GM23248 (cell line): ENCODE measurements at places on chromosomes 16 and 17. TPM values are rescaled to one million over a fixed set of nuclear protein-coding genes. Genes with fewer than 3 reads are reported as not detected.

GRCh38 chr16:21264571-21265036 is 13.5 kb downstream of the CRYM start:
- no peaks in the 10 kb centered on the region for H3K27me3 ChIP-seq
- peak overlapping the region; percentile 17; the same call in 1 of the 2 replicates for H3K27ac ChIP-seq
- peaks cover 23% of the 10 kb centered on the region for H3K4me1 ChIP-seq
- peak; percentile 62 for DNase-seq
- no peak overlapping the region for H3K4me3 ChIP-seq
- H3K36me3 ChIP-seq, result no peaks in the 10 kb centered on the region

DNA sequence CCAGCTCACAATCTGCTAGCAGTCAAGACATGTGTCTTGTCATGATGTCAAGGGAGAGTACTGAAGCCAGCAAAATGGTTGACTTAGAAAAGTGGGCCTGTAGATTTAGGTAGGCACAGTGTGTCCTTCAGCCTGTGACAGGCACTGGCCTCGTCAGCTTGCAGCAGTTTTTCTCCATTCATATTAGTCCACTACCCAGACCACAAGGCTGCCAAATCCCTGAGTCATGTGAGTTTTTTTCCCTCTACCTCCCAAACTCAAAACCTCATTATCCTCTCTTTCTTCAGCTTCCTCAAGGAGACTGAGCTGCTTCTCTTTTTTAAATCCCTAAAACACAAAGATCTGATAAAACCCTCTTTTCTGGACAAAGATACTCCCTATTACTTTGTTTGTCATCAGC is 102.6 kb upstream of the HS3ST3A1 start:
- no peak overlapping the region for H3K4me3 ChIP-seq
- peak; percentile 86 for DNase-seq
- H3K27me3 ChIP-seq, result no peaks in the 10 kb centered on the region
- H3K27ac ChIP-seq, result peak overlapping the region; percentile 28

- H3K36me3 ChIP-seq, result no peaks in the 10 kb centered on the region
- H3K27ac ChIP-seq, result no peak overlapping the region
- no peaks in the 10 kb centered on the region for H3K27me3 ChIP-seq
- DNase-seq, result no peak
- H3K4me3 ChIP-seq, result no peak overlapping the region
- H3K4me1 ChIP-seq, result no peaks in the 10 kb centered on the region
Measured at GRCh38 chr16:30457256-30457655, 11.6 kb upstream of the SEPHS2 start.

CHST5 gene
- total RNA-seq, result 0.25 TPM in 1 of 2 replicates, not detected in the other

GRCh38 chr17:61694095-61694494 is 103.1 kb upstream of the NACA2 start:
- no peak overlapping the region for H3K27ac ChIP-seq
- no peaks in the 10 kb centered on the region for H3K27me3 ChIP-seq
- DNase-seq, result no peak
- peaks cover 4% of the 10 kb centered on the region; the same call in 1 of the 2 replicates for H3K36me3 ChIP-seq
- no peak overlapping the region for H3K4me3 ChIP-seq

AANAT gene
- not detected in 2 replicates for total RNA-seq

GRCh38 chr16:86576591-86577313 is 1.6 kb upstream of the FOXL1 start:
- H3K27ac ChIP-seq, result peak overlapping the region; percentile 86
- peaks cover 40% of the 10 kb centered on the region for H3K4me1 ChIP-seq

DNA sequence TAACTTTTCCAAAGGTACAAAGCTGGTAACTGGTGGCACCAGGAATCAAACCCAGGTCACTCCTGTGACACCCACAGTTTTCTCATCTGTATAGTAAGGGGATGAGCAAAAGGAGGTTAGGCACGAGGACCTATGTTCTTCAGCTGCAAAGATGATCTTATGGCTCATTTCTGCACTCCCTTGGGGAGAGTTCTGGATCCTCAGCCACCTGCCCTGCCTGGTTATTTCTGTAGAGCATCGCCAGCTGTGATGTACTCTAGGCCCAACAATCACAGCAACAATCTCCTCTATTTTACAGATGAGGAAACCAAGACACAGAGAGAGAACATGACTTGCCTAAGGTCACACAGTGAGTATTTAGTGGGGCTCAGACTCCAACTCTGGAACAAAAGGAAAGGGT is 5.4 kb upstream of the CPNE2 start:
- no peaks in the 10 kb centered on the region for H3K4me1 ChIP-seq
- H3K27me3 ChIP-seq, result no peaks in the 10 kb centered on the region
- no peak overlapping the region for H3K27ac ChIP-seq
- no peak overlapping the region for H3K4me3 ChIP-seq

GRCh38 chr16:20874088-20874581 is 26.0 kb downstream of the DCUN1D3 start:
- no peaks in the 10 kb centered on the region for H3K27me3 ChIP-seq
- H3K27ac ChIP-seq, result no peak overlapping the region
- peaks cover 6% of the 10 kb centered on the region; the same call in 1 of the 2 replicates for H3K36me3 ChIP-seq
- no peak overlapping the region for H3K4me3 ChIP-seq
- H3K4me1 ChIP-seq, result peaks cover 30% of the 10 kb centered on the region

GRCh38 chr17:19755821-19756510 is 7.9 kb upstream of the ALDH3A1 start:
- no peak for DNase-seq
- H3K36me3 ChIP-seq, result no peaks in the 10 kb centered on the region
- no peak overlapping the region for H3K4me3 ChIP-seq
- peaks cover 20% of the 10 kb centered on the region for H3K4me1 ChIP-seq
- no peaks in the 10 kb centered on the region for H3K27me3 ChIP-seq

DNA sequence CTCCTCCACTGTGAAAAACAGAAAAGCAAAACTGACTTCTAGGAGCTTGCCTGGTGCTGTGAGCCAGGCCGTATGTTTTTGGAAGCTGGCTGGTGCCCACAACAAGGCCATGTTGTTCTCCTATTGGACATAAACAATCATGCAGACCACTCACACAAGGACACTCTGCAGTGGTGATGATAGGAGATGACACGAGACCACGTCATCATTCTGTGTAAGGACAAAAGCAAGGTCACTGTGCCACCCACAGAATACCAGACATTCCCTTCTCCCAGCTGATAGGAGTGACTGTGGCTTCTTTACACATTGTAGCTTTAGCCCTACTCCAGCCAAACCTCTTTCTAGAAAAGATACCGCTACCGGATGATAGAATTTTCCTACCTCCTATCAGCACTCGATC is 47.7 kb upstream of the LCMT1 start:
- H3K36me3 ChIP-seq, result no peaks in the 10 kb centered on the region
- peak; percentile 70 for DNase-seq
- H3K27me3 ChIP-seq, result no peaks in the 10 kb centered on the region
- H3K4me1 ChIP-seq, result peaks cover 14% of the 10 kb centered on the region; the same call in 1 of the 2 replicates
- H3K27ac ChIP-seq, result no peak overlapping the region

GRCh38 chr16:81551821-81552304 is 107.3 kb downstream of the CMIP start:
- H3K27ac ChIP-seq, result peak overlapping the region; percentile 95
- no peaks in the 10 kb centered on the region for H3K36me3 ChIP-seq
- DNase-seq, result peak; percentile 50

DNA sequence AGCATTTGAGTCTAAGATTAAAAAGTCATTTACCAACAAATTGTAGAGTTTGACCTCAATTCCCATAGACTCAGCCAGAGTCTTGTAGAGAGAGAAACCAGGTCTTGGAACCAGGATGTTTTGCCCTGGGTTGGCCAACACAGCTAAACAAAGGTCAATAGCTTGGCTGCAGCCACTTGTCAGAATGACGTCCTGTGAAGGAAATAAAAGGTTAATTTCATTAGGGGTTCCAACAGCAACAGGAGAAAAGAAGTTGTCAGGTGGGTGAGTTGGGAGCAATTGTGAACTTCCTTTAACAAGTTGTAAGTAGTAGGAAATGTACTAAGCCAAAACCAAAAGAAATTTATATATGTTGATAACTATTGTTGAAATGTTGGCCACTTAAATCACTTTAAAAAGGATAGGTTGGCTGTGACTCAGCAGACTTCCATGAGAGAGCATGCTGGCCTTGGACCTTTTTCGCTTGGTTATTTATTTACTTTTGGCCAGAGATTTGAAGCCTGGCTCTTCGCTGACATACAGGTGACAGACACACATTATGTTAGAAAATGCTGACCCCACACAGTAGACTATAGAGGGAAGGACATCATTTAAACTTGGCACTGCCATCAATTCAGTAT is 4.3 kb downstream of the TAT start:
- H3K27me3 ChIP-seq, result peaks cover 17% of the 10 kb centered on the region; the same call in 1 of the 2 replicates
- no peak overlapping the region for H3K27ac ChIP-seq

SLC35G6 gene
- not detected in 2 replicates for total RNA-seq

GRCh38 chr17:12431188-12431587 is 234.5 kb upstream of the MYOCD start:
- H3K4me3 ChIP-seq, result no peak overlapping the region
- DNase-seq, result no peak
- H3K36me3 ChIP-seq, result no peaks in the 10 kb centered on the region
- no peaks in the 10 kb centered on the region for H3K27me3 ChIP-seq
- H3K27ac ChIP-seq, result no peak overlapping the region
- no peaks in the 10 kb centered on the region for H3K4me1 ChIP-seq

TRPV3 gene
- 0.89 and 1.1 TPM in 2 replicates for total RNA-seq

DNA sequence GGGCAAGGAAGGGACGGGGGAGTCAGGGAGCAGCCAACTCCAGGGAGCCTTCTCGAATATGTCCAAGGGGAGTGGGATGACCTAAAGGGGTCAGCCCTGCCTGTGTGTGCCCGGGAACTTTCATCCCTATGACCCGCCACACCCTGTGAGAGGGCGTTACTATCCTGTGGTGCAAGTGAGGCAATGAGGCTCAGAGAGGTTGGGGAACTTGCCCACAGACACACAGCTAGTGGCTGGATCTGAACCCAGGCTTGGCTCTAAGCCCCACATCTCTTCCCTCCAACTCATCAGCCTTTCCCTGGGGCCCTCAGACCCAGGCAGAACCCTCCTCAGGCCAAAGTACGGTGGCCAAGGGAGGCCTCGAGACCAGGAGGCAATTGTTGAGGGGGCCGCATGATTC is 23.2 kb downstream of the JUP start:
- no peaks in the 10 kb centered on the region for H3K4me1 ChIP-seq
- no peak for DNase-seq
- H3K36me3 ChIP-seq, result no peaks in the 10 kb centered on the region
- no peaks in the 10 kb centered on the region for H3K27me3 ChIP-seq
- no peak overlapping the region for H3K27ac ChIP-seq
- H3K4me3 ChIP-seq, result no peak overlapping the region

GRCh38 chr17:57284984-57285646 is 28.8 kb downstream of the MSI2 start:
- H3K27me3 ChIP-seq, result no peaks in the 10 kb centered on the region
- no peak overlapping the region for H3K27ac ChIP-seq
- no peak for DNase-seq
- no peaks in the 10 kb centered on the region for H3K4me1 ChIP-seq
- no peaks in the 10 kb centered on the region for H3K36me3 ChIP-seq

TSPOAP1 gene
- under 0.01 and 0.76 TPM in 2 replicates for total RNA-seq

DNA sequence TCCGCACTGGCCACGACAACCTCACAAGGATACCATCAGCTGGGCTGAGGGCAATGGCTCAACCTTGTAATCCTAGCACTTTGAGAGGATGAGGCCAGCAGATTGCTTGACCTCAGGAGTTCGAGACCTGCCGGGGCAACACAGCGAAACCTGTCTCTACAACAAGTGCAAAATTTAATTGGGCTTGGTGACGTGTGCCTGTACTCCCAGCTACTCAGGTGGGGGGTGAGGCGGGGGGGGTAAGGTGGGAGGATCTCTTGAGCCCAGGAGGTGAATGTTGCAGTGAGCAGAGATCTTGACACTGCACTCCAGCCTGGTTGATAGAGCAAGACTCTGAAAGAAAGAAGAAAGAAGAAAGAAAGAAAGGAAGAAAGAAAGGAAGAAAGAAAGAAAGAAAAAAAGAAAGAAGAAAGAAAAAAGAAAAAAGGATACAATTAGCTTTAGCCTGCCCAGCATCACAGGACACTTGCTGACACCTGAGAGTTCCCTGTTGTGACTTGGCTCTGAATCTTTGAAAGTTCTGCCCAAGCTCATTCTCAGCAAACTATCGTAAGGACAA is 5.2 kb upstream of the MT1E start:
- no peaks in the 10 kb centered on the region for H3K36me3 ChIP-seq
- peaks cover 8% of the 10 kb centered on the region for H3K4me1 ChIP-seq
- no peak for DNase-seq
- H3K27ac ChIP-seq, result no peak overlapping the region
- no peak overlapping the region for H3K4me3 ChIP-seq

DNA sequence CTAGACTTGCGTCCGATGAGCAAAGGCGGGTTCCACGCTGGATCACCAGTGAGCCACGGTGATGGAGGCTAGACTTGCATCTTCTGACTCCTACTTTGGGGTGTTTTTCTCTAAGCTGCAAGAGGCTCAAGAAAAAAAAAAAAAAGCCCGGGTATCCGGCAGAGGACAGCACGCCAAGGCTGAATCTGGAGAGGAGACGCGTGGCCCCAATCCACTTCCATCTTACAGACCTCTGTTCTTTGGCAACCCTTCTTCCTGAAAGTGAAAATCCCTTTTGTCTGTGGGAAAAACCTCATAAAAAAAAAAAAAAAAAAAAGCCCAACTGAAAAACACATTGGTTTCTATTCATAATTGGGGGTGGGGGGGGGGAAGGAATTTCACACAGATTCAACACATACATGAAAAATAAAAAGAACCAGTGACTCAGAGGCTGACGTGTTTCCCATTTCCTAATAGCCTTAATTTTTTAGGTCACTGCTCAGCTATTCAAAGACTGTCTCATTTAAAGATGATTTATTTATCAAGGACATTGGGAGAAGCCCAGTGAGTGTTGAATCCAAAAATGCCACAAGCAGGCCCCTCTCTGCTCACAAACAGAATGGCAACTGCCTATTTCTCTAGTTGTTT is 258.3 kb downstream of the FOXL1 start:
- peaks cover 4% of the 10 kb centered on the region; the same call in 1 of the 2 replicates for H3K4me1 ChIP-seq
- H3K27ac ChIP-seq, result no peak overlapping the region
- no peak overlapping the region for H3K4me3 ChIP-seq
- DNase-seq, result peak; percentile 86
- H3K27me3 ChIP-seq, result peaks cover 22% of the 10 kb centered on the region

TOB1 gene
- total RNA-seq, result 6.7 and 8.4 TPM in 2 replicates

CD300E gene
- total RNA-seq, result not detected in 2 replicates

DNA sequence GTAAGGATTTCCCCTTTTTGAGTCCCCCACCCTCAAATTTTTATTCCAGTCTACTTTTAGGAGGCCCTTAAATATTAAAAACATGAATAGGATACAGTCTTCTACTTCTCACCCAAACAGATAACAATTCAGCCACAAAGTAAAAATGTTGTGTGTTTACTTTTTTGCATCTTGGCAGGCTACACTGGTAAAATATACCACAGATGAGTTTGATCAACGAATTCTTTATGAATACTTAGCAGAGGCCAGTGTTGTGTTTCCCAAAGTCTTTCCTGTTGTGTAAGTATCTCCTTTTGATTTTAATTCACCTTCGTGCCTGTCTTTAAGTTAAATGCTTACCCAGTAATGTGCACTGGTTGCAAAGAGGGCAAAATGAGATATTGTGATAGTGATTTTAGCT is 34.4 kb upstream of the RAB11FIP4 start:
- no peaks in the 10 kb centered on the region for H3K27me3 ChIP-seq
- H3K4me3 ChIP-seq, result no peak overlapping the region
- peaks cover 68% of the 10 kb centered on the region for H3K36me3 ChIP-seq
- no peak overlapping the region for H3K27ac ChIP-seq

GRCh38 chr16:84918006-84918909 is 93.1 kb downstream of the ZDHHC7 start:
- no peak overlapping the region for H3K27ac ChIP-seq
- H3K27me3 ChIP-seq, result peaks cover 13% of the 10 kb centered on the region; the same call in 1 of the 2 replicates
- no peak overlapping the region for H3K4me3 ChIP-seq
- no peaks in the 10 kb centered on the region for H3K4me1 ChIP-seq
- DNase-seq, result no peak

GRCh38 chr16:88846088-88846487 is 10.7 kb downstream of the GALNS start:
- H3K4me3 ChIP-seq, result no peak overlapping the region
- H3K27me3 ChIP-seq, result no peaks in the 10 kb centered on the region
- H3K27ac ChIP-seq, result no peak overlapping the region
- no peaks in the 10 kb centered on the region for H3K4me1 ChIP-seq

KRT34 gene
- total RNA-seq, result 73.5 and 77.8 TPM in 2 replicates
